A549 treated with dexamethasone at 1 μM for 4 hours (cell line): ENCODE measurements at places on chromosomes 3 and 15. TPM values are rescaled to one million over a fixed set of nuclear protein-coding genes. Genes with fewer than 3 reads are reported as not detected.

GPR62 gene
- total RNA-seq: not detected in 5 replicates

TRH gene
- not detected in 5 replicates for total RNA-seq

LNP1 gene
- total RNA-seq: 0.65 to 1.0 TPM (median 0.88 TPM) in 5 replicates

MAGEL2 gene
- total RNA-seq: not detected in 5 replicates

SNTN gene
- total RNA-seq: not detected in 5 replicates
